Esophagus muscularis mucosa (tissue), 4 donors: ENCODE measurements at places on chromosomes 4 and X. TPM values are rescaled to one million over a fixed set of nuclear protein-coding genes. Genes with fewer than 3 reads are reported as not detected.
A peak's percentile ranks its signal among the peaks of the same experiment; 100 is the strongest.

Gene TEX13C
- total RNA-seq: not detected

Gene PAGE2B
- not detected for total RNA-seq

DNA sequence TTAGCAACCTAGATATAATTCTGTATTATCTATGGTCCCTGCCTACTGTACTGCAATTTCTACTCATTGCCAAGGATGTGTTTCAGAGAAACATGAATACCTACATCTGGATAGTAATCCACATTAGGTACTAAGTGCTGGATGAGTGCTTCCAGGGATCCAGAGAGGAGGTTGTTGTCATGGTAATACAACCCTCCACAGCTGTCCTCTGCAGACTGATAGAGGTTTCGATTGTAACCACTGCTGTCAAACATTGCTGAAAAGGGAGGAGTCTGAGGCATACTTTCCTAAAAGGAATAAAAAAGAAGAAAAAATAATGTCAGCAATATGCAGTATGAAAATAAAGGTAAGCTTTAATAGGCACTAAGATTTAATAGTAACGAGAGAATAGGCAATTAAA, 12.5 kb downstream of the RASGEF1B start:
- H3K36me3 ChIP-seq: no peaks in the 10 kb centered on the region
- DNase-seq: no peak
- no peak overlapping the region for H3K4me3 ChIP-seq
- no peaks in the 10 kb centered on the region for H3K4me1 ChIP-seq

DNA sequence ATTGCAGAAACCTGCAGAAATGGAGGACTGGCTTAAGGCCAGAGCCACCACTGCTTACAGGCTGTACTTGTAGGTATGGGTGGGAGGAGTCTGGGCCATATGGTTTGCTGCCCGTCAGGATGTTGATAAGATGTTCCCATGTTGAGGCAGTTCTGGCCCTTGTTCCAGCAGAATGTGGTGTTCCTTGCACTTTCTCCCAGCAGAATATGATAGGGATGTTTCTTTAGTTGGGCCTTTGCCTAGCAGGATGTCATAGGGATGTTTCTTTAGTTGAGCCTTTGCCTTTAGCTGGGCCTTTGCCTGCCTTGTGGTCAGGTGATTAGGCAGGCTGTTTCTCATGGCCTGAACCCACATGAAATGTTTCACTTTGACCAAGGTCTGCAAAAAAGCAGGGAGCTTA, 139.1 kb upstream of the PAQR3 start:
- H3K27me3 ChIP-seq: no peaks in the 10 kb centered on the region
- H3K4me3 ChIP-seq: no peak overlapping the region
- DNase-seq: no peak
- peak overlapping the region; percentile 53 for H3K27ac ChIP-seq

GRCh38 chr4:83320548-83320947, 14.1 kb downstream of the HPSE start:
- DNase-seq: peak; percentile 92
- no peaks in the 10 kb centered on the region for H3K36me3 ChIP-seq
- H3K4me3 ChIP-seq: no peak overlapping the region
- no peak overlapping the region for H3K27ac ChIP-seq
- H3K27me3 ChIP-seq: no peaks in the 10 kb centered on the region

DNA sequence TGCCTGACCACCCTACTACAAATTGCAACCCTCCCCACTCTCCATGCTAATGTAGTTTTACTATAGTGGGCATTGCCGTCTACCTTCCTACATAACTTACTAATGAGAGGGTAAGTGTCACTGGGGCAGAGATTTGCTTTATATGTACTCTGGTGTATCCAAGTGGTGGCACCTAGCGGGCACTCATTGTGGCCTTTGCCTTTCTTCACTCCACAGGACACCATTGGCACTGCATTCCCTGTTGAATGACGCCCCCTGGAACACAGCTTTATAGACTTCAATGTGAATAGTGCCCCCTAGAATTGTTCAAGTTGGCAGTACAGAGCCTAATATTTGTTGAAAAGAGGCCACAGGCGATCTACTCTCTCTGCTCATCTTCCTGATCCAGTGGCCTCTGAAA, 215.8 kb downstream of the MID1IP1 start:
- no peaks in the 10 kb centered on the region for H3K36me3 ChIP-seq
- H3K27ac ChIP-seq: no peak overlapping the region
- peaks cover 12% of the 10 kb centered on the region for H3K4me1 ChIP-seq
- H3K27me3 ChIP-seq: no peaks in the 10 kb centered on the region
- no peak overlapping the region for H3K4me3 ChIP-seq

GRCh38 chr4:146104541-146104940, 71.0 kb upstream of the LSM6 start:
- peak; percentile 45 for DNase-seq
- no peaks in the 10 kb centered on the region for H3K27me3 ChIP-seq
- H3K4me1 ChIP-seq: no peaks in the 10 kb centered on the region
- H3K27ac ChIP-seq: no peak overlapping the region
- H3K36me3 ChIP-seq: no peaks in the 10 kb centered on the region

DNA sequence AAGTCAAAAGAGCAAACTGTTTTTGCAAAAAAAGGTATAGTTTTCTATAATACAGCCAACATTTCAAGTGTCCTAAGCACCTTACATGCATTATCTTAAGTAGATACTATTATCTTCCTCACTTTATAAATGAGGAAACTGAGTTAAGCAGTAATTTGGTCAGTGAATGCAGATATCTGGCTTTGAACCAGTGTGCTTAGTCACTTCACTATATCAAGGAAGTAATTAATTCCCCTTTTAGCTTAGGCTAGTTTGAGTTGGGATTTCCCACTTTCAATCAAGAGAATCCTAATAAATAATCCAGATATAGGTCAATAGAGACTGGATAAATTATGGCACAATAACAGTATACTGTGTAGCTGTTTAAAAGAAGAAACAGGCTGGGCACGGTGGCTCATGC, 14.8 kb downstream of the SPINK2 start:
- DNase-seq: no peak
- no peaks in the 10 kb centered on the region for H3K27me3 ChIP-seq
- no peaks in the 10 kb centered on the region for H3K36me3 ChIP-seq
- no peaks in the 10 kb centered on the region for H3K4me1 ChIP-seq
- no peak overlapping the region for H3K27ac ChIP-seq

DNA sequence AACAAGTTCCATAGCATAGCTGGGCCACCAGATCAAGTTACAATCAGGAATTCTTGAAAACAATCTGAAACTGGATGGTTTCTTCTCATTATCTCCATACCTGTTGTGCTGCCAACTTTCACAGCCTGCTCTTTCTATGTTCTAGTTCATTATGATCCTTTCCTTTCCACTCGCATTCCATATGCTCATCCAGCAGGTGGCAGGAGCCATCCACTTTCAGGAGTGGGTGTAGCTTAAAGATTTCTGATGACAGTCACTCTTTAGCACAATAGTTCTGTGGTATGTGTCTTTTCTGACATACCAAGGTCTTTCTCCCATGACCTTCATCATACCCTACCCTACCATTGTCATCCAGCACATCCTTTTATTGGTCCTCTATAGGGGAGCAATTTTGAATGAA, 46.4 kb downstream of the PAGE2 start:
- H3K36me3 ChIP-seq: no peaks in the 10 kb centered on the region
- no peak for DNase-seq
- no peaks in the 10 kb centered on the region for H3K27me3 ChIP-seq
- H3K27ac ChIP-seq: no peak overlapping the region
- no peak overlapping the region for H3K4me3 ChIP-seq

DNA sequence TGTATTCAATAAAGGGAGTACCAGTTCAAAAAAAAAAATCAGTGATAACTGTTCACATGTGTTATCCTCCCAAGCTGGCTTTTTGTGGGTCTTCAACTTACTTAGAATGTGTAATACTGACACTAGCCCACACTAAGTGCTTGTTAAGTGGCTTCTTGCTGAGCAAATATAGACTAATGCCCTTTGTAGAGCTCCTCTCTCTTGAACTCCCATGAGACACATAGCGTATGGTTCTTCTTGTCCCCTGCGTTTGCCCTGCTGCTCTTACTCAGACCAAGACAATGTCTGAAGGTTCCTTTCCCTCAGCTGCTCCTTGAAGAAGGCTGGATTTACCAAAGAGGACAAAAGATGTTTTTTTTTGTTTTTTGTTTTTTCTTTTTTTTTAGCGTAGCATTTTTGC, 110.9 kb downstream of the FRAS1 start:
- H3K4me1 ChIP-seq: no peaks in the 10 kb centered on the region
- DNase-seq: no peak
- no peak overlapping the region for H3K27ac ChIP-seq

DNA sequence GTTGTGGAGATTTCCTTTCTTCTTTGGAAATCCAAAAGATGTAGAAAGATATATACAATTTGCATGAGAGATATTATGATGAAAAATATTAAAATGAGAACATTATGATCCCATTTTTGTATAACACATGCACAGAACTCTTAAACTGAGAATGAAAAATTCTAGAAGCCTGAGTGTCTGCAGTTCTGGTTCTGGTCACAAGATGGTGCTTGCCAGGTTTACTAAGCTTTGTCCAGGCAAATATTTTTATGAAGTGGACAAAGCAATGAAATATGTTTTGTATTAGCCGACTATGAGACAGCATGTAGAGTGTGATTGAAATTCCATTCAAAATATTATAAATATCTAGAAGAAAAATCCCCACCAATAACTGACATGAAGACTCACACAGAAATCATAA, 2.2 kb downstream of the PWWP3B start:
- no peak for DNase-seq
- no peak overlapping the region for H3K27ac ChIP-seq
- H3K4me3 ChIP-seq: no peak overlapping the region
- H3K36me3 ChIP-seq: no peaks in the 10 kb centered on the region
- no peaks in the 10 kb centered on the region for H3K4me1 ChIP-seq

- H3K4me1 ChIP-seq: no peaks in the 10 kb centered on the region
- no peak for DNase-seq
- no peaks in the 10 kb centered on the region for H3K27me3 ChIP-seq
- no peak overlapping the region for H3K27ac ChIP-seq
- no peak overlapping the region for H3K4me3 ChIP-seq
- H3K36me3 ChIP-seq: no peaks in the 10 kb centered on the region
These were observed 6.5 kb upstream of the JAKMIP1 start for GRCh38 chr4:6206771-6207290.

Gene FATE1
- total RNA-seq: not detected

GRCh38 chr4:158610790-158611189, 60.9 kb downstream of the C4orf46 start:
- no peak overlapping the region for H3K27ac ChIP-seq
- no peak for DNase-seq
- H3K36me3 ChIP-seq: no peaks in the 10 kb centered on the region
- H3K27me3 ChIP-seq: no peaks in the 10 kb centered on the region

Gene TMEM255A
- 4.7 TPM for total RNA-seq
